CD4-positive, alpha-beta memory T cell (primary cell): ENCODE measurements at places on chromosomes 16 and 17. TPM values are rescaled to one million over a fixed set of nuclear protein-coding genes. Genes with fewer than 3 reads are reported as not detected.

- DNase-seq: no peak
Observed at GRCh38 chr17:65171752-65172151, 34.6 kb downstream of the RGS9 start.

GRCh38 chr17:43608313-43608712 lies 53.4 kb downstream of the MEOX1 start:
- DNase-seq: peak; percentile 4

GRCh38 chr16:53370827-53371226 lies 63.4 kb upstream of the RBL2 start:
- no peak for DNase-seq

DNA sequence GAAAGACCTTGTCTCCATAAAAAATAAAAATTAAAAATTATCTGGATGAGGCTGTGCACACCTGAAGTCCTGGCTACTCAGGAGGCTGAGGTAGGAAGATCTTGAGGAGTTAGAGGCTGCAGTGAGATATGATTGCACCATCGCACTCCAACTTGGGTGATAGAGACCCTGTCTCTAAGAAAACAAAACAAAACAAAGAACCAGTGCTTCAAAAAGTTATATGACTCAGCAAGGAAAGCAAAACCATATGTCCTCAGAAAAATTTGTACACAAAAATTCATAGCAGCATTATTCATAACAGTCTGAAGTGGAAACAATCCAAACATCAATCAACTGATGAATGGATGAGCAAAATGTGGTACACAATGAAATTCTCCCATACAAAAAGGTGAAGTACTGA lies 48.9 kb downstream of the SLFN5 start:
- DNase-seq: no peak

DNA sequence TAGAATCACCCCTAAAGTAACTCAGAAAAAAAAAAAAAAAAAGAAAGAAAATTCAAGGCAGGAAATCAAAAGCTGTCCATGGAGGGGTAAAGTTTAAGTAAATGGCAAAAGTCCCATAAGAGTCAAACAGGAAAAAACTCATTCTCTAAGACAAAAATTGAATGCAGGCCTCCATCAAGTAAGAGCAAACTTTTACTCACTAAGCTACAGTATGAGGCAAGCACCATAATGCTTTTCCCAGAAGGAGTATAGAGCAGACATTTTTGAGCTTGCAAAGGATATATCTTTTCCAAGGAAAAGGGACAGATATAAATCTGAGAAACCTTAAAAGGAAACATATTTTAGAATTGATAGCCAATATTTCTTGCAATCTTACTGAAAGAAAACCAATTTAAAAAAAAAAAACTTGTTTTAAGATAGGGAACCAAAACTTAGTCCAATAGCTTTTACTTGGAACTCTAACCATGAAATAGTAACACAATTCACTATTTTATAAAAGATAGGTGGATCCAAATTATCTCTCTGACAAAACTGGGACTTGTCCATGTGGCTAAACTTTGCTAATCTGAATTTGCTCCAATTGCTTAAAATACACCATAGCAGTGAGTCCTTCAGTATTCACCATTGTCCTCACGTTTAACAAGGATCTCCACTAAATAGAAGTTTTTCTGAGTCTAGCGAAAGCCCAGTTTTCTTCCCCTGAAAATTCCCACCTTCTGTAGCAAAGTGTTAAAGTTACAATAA lies 99.8 kb downstream of the CDH11 start:
- no peak for DNase-seq

GRCh38 chr17:17523001-17523730 lies 27.0 kb upstream of the RASD1 start:
- no peak for DNase-seq

DNA sequence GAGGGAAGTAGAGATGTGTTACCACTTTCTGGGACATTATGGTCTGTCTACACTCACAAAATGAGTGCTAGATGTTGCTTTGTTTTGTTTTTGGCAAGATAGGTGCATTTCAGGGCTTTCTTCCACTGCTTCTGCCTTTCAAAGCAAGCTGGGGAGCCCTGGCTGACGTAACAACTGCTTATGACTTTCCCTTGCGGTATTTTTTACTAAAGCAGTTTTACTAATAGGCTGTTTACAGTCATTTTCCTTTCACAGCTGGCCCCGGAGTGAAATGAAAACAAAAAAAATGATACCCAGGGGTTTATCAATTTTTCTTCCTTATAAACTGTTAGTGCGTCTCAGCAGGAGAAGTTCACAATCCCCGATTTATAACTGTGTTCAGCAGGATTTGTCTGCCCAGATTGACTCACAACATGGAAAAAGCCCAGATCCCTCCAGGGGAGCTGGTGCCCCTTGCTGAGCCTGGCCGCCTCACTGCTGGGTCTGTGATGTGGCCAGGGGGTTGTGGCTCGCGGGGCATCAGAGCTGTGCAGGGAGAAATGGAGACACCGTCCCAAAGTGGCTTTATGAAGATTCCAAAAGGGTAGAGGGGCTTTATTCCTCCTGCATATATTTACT lies 184.4 kb upstream of the HS3ST3A1 start:
- no peak for DNase-seq

DNA sequence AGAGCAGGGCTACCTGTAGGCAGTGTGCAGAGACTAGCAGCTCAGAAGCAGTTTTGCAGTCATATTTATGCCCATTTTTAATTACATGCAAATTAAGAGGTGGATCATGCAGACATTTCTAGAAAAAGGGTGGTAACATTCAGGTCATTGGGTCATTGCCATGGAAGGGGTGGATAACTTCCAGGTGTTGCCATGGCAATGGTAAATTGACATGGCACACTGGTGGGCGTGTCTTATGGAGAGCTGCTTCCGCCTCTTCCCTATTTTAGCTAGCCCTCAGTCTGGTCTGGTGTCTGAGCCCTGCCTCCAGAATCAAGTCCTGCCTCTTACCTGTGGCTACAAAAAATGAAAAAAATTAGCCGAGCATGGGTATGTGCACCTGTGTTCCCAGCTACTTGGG lies 2.8 kb upstream of the DNAI2 start:
- DNase-seq: no peak

GRCh38 chr16:71358464-71358998 lies at the start of gene CALB2:
Gene CALB2, plus strand, starts transcription at chr16:71358723. Its CDS starts 70 bp downstream, at chr16:71358793.
- DNase-seq: no peak

- DNase-seq: no peak
Observed at GRCh38 chr16:280005-280460, 358 bp upstream of the ARHGDIG start.

DNA sequence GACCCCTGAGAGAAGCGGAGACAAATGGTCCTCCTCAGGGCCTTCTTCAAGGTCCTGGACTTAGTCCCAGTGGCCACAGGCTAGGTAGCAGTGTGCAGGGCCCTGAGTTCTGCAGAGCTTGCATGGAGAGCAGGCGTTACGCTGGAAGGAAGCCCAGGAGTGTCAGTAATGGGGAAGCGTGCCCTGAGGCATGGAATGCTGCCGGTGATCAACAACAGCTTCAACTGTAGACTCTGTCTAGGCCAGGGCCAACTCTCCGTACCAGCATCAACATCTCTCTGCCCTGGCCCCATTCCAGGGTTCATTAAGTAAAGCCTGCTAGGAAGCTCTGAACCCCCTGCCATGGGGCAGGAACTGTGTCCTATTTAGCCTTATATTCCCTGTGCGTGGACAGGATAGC lies 568 bp upstream of the TNK1 start:
- DNase-seq: no peak

DNA sequence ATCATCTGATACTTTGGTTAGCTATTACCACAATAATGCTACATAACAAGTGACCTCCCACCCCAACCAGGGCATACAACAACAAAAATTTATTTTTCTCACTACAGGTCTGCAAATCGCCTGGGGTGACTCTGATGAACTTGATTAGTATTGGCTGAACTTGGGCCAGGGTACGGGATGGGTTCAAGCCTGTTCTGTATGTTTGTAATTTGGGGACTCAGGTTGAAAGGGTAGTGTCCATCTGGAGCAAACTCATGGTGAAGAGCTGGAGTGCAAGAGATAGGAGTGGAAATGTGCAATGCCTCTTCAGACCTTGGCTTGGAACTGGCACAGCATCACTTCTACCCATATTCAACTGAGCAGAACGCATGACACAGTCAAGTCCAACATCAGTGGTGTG lies 16.3 kb upstream of the NKD1 start:
- no peak for DNase-seq

- DNase-seq: no peak
Observed at GRCh38 chr17:49566668-49567071, 9.0 kb upstream of the NXPH3 start.

DNA sequence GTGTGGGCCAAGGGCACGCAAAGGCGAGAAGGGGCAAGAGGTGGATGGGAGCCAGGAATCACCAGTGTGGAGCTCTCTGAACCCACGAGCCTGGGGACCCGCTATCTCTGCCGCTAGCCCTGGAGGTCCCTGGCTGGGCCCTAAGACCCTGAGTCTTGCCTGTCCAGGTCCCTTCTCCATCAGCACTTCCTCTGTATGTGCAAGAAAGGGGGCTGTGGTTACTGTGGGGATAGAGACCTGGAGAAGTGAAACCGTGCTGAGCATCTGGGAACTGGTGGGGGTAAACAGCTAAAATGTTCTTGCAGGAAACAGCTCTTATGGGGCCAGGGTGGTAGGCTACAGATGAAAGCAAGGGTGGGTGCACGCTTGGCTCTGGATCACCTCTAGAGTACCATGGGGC lies 3.1 kb downstream of the SPNS3 start:
- no peak for DNase-seq

- DNase-seq: no peak
Observed at GRCh38 chr16:1691956-1692355, 13.9 kb downstream of the JPT2 start.

GRCh38 chr17:42779304-42779935 lies 990 bp upstream of the WNK4 start:
- no peak for DNase-seq

DNA sequence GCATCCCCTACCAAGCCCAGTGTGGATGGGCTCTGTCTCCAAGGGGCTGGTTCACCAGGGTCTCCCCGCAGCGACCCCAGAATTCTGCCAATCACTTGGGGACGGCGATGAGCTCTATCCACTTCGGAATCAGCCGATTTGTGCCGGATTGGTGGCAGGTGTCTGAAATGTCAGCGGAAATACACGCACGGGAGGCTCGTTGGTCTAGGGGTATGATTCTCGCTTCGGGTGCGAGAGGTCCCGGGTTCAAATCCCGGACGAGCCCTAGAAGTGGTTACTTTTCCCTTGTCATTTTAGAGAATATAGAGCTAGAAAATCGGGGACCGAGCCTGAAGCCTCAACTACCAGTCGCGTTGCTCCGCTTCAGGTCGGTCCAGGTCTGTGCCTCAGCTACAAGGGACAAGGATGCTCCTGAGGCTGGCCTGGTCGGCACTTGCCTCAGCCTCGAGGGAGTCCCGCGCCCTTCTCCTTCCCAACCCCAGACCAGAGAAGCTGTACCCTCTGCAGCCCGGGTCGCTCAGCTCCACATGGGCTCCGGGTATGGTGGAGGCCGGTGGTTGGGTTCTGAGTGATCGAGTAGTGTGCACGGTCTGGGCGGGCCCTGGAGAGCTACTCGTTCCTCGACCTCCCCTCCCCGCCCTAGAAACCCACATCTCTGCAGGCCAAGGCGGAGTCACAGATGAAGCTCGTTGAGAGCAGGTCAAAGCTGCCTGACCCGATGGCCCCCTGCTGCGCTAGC lies 16.0 kb upstream of the OR1F1 start:
- peak; percentile 50 for DNase-seq

- DNase-seq: no peak
Observed at GRCh38 chr16:68948230-68948910, 105.0 kb downstream of the TANGO6 start.

DNA sequence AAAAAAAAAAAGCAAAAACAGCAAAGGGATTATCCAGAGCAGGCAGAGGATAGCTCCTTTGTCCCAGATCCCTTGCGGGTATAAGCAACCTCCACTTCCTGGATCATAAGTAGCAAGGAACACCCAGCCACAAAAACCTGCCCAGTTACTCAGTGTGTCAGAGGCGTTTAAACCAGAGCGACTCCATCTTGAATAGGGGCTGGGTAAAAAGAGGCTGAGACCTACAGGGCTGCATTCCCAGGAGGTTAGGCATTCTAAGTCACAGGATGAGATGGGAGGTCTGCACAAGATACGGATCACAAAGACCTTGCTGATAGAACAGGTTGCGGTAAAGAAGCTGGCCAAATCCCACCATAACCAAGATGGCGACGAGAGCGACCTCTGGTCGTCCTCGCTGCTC lies 33.4 kb upstream of the HELZ start:
- no peak for DNase-seq

- no peak for DNase-seq
Observed at GRCh38 chr16:71923941-71924690, 28.8 kb downstream of the IST1 start.

GRCh38 chr17:8803531-8804420 lies 4.6 kb upstream of the MFSD6L start:
- DNase-seq: no peak

DNA sequence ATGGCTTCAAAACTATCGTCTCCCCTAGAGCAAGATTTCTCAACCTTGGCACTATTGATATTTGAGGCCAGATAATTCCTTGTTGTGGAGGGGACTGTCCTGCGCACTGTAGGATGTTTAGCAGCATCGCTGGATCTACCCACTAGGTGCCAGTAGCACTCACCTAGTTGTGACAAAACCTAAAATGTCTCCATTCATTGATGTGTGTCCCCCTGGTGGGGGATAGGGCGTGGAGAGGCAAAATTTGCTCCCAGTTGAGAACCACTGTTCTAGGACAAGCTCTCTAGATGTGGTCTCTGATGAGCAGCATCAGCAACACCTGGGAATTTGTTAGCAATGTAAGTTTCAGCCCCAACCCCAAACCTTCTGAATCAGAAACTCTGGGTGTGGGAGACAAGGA lies 259.0 kb downstream of the XYLT1 start:
- peak; percentile 16 for DNase-seq

GRCh38 chr17:17485420-17485819 lies 8.6 kb downstream of the MED9 start:
- DNase-seq: no peak

GRCh38 chr17:37373530-37374159 lies 2.1 kb upstream of the C17orf78 start:
- peak; percentile 57 for DNase-seq

DNA sequence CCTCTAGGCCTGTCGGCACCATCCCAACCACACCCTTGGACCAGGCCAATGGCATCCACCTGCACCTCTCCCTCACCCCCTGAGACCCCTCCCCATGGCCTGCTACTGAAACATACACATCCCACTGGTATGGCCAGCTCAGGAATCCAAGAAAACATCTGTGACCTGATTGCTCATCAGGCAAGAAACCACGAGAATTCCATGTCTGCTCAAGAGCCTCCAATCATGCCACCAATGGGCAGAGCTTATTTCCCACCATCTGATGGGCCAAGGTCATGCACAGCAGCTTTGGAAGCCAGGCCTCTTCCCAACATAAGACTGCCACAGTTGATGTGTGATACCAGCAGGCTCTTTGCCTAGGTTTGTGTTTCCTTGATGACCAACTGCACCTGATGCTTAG lies 190.1 kb downstream of the C16orf78 start:
- no peak for DNase-seq

- no peak for DNase-seq
Observed at GRCh38 chr16:20821682-20822081, 15.4 kb downstream of the REXO5 start.

- DNase-seq: no peak
Observed at GRCh38 chr17:55316499-55316898, 51.7 kb downstream of the HLF start.

The CMTM4 gene
- 2.0 TPM for total RNA-seq

The CIBAR2 gene
- total RNA-seq: not detected

The NOMO2 gene
- total RNA-seq: 104 TPM

The MYH2 gene
- not detected for total RNA-seq

The ITGAL gene
- total RNA-seq: 657 TPM

The MYH8 gene
- total RNA-seq: not detected

The KCNH6 gene
- not detected for total RNA-seq

The POLR3E gene
- total RNA-seq: 94.0 TPM

The OTOP3 gene
- not detected for total RNA-seq

The FNDC8 gene
- total RNA-seq: not detected

The DOC2B gene
- total RNA-seq: 0.06 TPM
